ENCODE measurements at places on chromosomes 5 and 9.

DNA sequence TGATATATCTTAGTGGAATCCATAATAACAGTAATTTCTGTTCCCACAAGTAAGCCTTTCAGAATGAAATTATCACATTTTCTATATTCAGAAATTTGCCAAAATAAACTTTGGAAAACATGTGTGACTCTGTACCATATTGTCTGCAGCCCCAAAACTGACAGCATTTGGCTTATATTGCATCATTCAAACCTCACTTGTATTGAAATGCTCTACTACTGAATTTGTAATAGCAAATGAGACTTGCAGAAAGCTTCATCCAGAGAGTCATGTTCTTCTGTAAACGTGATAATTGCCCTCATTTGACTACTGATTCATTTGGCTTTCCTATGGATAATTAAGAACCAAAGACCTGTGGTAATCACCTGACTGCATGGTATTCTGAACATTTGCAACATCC is 1249.5 kb upstream of the CDH18 start:
- no peak for DNase-seq

DNA sequence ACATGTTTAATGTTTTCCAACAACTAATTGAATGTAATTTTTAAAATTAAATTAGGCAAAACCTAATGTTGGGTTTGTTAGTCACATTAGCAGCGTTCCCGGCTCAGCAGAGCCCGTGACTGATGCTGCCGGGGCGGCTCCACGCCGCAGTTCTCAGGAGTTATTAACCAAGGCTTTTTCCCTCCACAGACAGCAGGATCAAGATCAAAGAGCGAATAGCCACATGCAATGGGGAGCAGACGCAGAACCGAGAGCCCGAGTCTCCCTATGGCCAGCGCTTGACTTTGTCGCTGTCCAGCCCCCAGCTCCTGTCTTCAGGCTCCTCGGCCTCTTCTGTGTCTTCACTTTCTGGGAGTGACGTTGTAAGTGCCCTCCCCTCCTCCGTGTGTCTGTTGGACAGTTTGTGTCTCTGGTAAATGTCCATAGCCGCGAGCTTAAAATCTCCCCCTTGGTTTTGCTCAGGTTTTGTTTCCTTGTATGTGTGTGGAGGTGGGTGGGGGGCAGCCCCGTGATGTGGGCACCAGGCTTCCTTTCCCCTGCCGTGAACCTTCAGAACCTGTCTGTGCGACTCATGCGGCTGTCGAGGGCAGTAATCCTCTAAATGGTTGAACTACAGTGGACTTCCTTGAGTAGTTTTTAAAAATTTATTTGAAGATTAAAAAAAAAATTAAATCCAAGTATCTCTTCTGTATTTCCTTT is 37.1 kb downstream of the TENT4A start:
- DNase-seq = no peak

DNA sequence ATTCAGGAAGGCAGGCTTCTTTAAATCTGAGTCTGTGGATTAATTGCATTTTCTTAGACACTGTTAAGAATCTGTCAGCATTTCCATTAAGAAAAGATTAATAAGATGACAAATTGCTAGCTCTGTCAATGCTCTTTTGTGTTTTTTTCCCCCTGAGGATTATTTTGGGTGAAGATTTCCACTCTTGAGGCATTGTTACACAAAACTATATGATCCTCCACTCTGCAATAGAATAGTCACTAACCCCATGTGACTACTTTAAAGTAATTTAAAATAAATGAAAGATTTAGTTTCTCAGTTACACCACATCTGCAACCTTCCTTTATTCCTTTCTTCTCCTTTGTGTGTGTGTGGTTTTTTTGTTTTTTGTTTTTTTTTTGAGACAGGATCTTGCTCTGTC is 82.0 kb downstream of the ACER2 start:
- DNase-seq = peak; percentile 4

DNA sequence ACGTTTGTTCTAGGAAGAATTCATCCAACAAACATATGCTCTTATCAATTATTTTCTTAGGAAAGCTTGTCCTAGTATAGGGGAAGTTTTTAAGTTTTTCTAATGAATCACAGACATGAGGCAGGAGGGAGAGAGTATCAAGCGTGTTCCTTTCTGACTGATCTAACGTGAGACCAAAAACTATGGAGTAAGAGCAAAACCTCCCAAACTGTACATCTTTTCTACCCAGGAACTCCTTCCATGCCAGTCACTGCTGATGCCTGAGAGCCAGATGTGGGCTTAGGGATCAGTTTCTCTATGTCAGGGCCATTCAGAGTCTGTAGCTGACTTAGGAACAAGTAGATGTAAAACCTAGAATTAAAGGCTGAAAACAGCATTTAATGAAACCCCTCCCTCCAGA is 51.7 kb upstream of the NFIB start:
- DNase-seq = no peak

DNA sequence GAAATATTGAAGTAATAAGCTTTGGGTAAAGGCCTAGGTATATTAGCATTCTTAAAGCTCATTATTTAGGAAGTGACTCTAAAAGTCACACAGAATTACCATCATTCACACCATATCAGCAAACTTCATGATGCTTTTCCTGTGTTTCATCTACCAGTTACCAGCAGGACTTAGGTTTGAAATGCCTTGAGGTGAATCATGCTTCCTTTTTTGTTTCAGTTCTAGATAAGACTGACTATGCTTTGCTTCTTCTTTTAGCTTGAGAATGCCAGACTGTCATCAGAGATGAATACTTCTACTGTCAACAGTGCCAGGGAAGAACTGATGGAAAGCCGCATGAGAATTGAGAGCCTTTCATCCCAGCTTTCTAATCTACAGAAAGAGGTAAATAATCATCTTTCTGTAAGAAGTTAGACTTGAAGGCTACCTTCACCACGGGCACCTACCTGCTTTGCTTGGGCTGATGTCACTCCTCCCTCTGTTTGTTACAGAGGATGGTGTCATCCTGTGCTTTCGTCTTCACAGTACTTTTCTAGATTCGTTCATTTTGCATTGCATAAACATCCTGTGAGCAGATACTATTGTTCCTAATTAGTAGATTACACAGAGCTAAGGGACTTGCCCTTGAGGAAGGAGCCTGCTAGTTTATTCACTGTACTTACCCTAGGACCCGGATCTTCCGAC is 34.7 kb downstream of the LMNB1 start:
- no peak for DNase-seq

- DNase-seq = no peak
These were observed 145.6 kb upstream of the TNC start for GRCh38 chr9:115263371-115264075.

DNA sequence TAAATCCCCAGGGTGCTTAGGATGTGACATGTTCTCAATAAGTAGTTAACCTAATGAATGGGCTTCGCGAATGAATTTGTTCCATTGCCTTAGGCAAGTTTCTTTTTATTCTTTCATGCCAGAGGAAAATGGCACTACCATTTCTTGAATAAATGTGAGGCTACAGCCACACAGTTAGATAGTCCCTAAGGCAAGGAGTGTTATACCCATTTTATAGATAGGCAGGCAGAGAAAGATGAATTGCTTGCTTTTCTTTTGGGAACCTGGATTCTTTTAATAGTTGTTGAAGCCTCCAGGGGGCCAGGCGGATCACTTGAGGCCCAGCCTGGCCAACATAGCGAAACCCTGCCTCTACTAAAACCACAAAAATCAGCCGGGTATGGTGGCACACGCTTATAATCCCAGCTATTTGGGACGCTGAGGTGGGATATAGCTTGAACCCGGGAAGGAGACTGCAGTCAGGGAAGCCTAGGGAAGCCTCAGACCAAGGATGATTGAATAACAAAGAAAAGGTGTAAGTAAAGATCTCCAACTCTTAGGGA is 943 bp downstream of the NOP16 start:
- DNase-seq = no peak

DNA sequence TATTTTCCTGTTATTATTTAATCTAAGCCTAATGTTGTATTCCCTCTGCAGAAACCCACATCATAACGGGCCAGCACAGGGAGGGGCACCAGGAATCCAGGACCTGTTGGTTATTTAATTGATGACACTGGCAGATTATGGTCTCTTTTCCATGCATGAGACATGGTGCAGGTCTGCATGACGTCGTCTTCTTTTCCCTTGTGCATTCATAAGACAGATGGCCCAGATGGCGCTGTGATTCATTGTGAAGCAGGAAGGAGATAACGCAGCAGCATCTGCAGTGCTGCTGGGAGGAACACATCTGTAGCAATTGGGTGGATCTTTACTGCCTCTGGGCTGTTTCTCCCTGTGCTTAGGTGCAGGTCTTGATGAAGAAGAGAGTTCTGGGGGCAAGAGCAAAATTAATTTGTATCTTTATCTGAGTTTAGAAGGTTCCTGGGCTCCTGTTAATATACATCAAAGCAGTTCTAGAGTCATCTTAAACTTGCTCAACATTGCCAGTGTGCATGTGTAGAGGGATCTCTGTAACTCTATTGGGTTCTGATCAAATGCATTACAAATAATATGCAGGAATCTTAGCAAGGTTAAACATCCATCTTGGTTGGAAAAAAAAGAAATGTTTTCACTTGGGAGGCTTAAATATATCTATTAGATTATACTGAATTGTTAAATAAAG is 176.1 kb downstream of the PCSK1 start:
- DNase-seq = peak; percentile 87

- no peak for DNase-seq
These were observed 63.9 kb downstream of the UNC13B start for GRCh38 chr9:35225677-35226076.

DNA sequence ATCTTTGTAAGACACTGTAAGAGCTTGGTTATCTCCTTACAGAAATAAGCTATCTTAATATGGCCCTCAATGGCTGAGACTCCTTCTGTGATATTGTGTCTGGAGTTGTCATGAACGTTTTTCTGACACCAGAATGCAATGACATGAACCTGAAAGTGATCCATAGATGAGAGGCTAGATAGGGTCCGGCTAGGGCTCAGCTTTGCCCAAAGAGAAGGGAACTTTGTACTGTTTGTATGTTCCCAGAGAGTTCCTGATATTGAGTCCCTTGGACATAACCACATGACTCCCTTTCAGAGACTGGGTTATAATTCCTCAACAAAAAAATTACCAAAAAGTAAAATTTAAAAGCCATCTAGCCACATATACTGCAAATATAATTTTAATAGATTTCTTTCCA is 575.8 kb upstream of the CLINT1 start:
- DNase-seq = no peak

DNA sequence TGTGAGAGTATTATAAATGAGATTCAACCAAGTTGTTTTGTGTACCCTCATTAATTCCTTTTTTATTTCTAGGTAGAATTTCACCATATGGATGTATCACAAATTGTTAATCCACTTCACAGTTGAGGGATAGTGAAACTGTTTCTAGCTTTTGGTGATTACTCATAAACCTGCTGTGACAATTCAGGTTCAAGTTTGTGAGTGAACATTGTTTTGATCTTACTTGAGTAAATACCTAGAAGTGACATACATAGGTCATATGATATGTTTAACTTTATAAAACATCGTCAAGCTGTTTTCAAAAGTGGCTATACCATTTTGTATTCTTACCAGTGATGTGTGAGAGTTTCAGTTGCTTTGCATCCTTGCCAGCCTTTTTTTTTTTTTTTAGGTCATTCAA is 112.9 kb downstream of the CAMK4 start:
- no peak for DNase-seq

- no peak for DNase-seq
These were observed 171.4 kb upstream of the SGCD start for GRCh38 chr5:156155598-156155997.

DNA sequence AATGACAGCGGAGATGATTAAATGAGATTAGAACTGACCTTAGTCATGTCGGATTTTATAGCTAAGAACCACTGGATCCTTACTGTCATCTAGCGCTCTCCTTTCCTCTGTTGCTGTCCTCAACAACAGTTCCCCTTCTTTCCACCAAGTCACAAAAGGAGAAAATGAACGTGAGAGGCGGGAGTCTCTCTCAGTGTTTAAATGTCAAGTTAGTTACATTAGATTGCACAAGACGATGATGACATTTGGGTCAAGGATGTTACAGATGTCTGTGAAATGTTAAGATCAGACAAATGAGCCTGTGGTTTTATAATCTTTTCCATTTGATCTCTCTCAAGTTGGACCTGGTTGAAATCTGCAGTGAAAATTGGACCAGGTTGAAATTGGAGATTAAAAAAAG is 53.5 kb downstream of the FBXO38 start:
- DNase-seq = no peak

DNA sequence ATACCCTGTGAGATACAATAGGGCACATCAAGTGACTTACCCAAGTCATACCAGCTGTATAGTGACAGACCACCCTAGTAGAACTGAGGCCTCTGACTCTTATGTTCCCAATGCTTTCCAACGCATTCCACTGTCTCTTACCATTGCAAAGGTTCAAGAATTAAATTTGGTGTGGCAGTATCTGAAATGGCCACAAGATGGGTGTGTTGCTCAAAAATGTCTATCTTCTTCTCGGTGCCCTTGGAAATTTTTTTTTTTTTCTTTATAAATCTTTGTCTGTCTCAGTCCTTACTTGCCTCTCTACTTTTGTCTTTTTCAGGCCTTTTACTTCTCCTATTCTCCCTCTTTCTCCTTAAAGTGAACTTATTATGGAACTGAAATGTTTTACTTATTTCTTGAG is 48.4 kb downstream of the GPR21 start:
- DNase-seq = peak; percentile 48

DNA sequence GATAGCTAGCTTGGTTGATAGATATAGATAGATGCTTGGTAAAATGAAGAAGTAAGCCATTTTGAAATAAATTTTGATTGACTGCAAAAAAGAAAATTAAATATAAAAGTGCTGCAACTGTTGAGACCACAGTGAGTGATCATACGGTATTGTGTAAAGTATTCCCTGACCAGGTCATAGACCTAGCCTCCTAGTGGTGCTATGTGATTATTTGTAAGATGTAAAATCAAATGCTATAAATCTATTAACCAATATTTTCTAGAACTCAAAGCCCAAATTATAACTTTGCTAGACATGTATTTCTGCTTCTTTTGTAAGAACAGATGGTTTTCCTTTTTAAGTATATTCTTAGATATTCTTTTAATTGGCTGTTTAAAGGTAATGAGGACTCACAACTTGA is 480.2 kb upstream of the PTPRD start:
- no peak for DNase-seq

- DNase-seq = peak; percentile 45
These were observed 6.7 kb downstream of the NRARP start for GRCh38 chr9:137295238-137295811.

- DNase-seq = no peak
These were observed 160.8 kb upstream of the PAPPA start for GRCh38 chr9:115992834-115993233.

- DNase-seq = no peak
These were observed 332.3 kb downstream of the PLK2 start for GRCh38 chr5:58127255-58128220.

- DNase-seq = no peak
These were observed 9.2 kb downstream of the EEIG1 start for GRCh38 chr9:127971357-127972235.

- no peak for DNase-seq
These were observed 129.6 kb upstream of the CNTLN start for GRCh38 chr9:17005056-17005823.

- no peak for DNase-seq
These were observed 46.3 kb downstream of the PAM start for GRCh38 chr5:102801371-102801770.

All from NCI-H82 (cell line).